Central memory CD8-positive, alpha-beta T cell (primary cell): ENCODE measurements at places on chromosomes 4 and X.
A peak's percentile ranks its signal among the peaks of the same experiment; 100 is the strongest.

DNA sequence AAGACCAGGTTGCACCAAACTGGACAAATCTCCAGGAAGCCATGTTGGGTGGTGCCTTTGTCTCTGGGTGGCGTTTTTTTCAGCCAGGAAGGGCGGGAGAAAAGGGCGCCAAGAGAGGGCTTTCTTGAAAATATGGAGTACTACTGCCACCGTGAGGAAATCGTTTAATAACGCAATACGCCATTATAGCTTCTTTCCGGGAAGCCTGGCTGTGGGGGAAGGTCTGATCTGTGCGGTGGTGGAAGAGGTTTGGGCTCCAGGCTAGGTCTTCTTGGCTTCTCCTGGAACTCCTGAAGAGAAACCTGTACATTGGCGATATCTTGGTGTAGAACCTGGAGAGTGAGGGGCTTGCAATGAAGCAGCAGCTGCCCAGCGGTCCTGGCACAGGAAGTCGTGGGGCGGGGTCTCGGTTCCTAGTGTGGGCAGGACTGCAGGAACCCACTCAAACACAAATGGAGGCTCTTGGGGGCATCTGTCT is 202.7 kb downstream of the OR13H1 start:
- peaks cover 1% of the 10 kb centered on the region for H3K36me3 ChIP-seq
- no peaks in the 10 kb centered on the region for H3K27me3 ChIP-seq
- H3K27ac ChIP-seq: no peak overlapping the region
- no peak overlapping the region for H3K4me3 ChIP-seq

DNA sequence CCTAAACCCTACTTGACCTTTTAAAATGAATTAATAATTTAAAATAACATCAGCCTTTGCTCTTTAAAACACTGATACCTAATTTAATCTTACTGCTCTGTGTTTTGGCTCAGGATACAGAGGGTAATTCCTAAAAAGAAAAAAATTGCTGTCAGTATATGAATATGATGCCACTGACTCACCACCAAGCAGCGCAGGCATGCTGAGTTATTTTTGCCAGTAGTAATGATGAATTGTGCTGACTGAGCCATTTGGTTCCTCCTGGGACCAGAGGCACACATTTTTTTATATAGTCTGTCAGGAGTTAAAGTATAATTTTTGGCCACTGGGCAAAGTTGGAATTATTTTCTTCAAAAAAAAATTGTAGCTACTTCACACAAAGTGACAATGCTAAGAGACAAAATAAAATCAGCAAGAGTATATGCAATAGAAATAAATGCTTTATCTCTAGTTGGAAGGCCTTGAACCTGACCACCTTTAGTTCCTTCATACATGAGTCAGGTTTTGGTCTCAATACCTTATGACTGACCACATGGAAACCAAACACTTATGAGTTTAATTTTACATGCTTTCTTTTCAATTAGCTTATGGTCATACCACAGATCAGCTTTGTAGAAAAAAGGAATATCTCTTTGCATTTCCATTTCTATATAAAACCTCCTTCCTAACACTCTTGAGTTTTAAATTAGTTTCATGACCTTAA is 115.1 kb downstream of the PPP3CA start:
- peaks cover 41% of the 10 kb centered on the region for H3K4me1 ChIP-seq
- no peak for DNase-seq
- H3K4me3 ChIP-seq: no peak overlapping the region
- H3K27ac ChIP-seq: peak overlapping the region; percentile 75
- H3K36me3 ChIP-seq: no peaks in the 10 kb centered on the region

- H3K4me1 ChIP-seq: no peaks in the 10 kb centered on the region
- peaks cover 12% of the 10 kb centered on the region for H3K27me3 ChIP-seq
- no peak overlapping the region for H3K4me3 ChIP-seq
- DNase-seq: no peak
- H3K27ac ChIP-seq: no peak overlapping the region
Measured at GRCh38 chr4:143025081-143025704, 159.5 kb upstream of the USP38 start.

DNA sequence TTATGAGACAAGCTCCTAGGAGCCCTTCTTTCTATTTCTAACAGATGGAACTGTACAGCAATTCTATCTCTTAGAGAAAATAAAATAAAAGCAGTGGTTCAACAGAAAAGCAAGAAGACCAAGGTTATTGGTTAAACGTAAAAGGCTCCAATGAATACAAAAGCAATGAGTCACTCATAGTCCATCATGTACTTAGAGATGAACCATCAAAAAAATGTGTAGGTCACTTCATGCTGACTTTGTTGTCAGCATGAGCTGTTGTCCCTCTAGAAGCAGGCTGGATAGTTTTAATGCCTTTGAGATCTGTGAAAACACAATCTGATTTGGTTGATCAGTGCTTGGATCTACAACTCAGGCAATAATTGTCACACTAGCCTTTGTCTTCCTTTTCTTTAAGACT is 378.6 kb upstream of the ANXA10 start:
- H3K4me3 ChIP-seq: no peak overlapping the region
- H3K27me3 ChIP-seq: no peaks in the 10 kb centered on the region
- DNase-seq: no peak
- no peaks in the 10 kb centered on the region for H3K4me1 ChIP-seq
- H3K27ac ChIP-seq: no peak overlapping the region

GRCh38 chr4:174764105-174764729 is 64.8 kb downstream of the GLRA3 start:
- H3K4me1 ChIP-seq: no peaks in the 10 kb centered on the region
- H3K27ac ChIP-seq: no peak overlapping the region
- no peaks in the 10 kb centered on the region for H3K27me3 ChIP-seq
- DNase-seq: no peak

DNA sequence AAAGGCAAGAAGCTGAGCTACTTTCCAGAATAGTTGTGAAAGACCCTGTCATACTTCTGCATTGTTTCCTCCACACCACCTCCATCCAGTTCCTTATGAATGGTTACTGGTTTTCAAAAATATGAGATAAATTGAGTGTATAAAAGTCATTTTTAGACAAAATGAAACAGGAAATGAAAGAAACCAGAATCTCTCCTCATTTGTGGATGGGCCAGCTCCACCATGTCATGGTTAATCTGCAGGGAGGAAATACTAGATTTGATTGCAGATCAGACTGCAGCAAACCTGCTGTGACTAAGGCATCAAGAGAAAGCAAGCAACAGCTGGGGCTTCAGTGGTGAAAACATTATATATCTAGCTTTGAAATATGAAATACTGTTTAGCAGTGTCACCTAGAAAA is 23.8 kb downstream of the F9 start:
- no peak overlapping the region for H3K4me3 ChIP-seq
- no peak for DNase-seq
- no peaks in the 10 kb centered on the region for H3K36me3 ChIP-seq
- no peak overlapping the region for H3K27ac ChIP-seq

DNA sequence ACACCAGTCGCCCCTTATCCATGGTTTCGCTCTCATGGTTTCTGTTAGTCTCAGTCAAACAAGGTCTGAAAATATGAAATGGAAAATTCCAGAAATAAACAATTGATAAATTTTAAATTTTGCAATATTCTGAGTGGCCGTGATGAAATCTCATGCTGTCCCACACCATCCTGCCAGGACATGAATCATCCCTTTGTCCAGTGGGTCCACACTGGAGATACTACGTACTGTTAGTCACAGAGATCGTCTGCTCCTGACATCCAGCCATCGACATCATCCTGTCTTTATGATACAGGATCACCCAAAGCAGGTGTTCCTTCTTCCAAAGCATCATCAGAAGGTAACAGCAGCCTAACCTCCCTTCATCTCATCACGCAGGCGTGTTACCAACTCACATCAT is 76.5 kb upstream of the MSX1 start:
- no peak overlapping the region for H3K4me3 ChIP-seq
- H3K27ac ChIP-seq: no peak overlapping the region
- H3K27me3 ChIP-seq: peaks cover 34% of the 10 kb centered on the region

DNA sequence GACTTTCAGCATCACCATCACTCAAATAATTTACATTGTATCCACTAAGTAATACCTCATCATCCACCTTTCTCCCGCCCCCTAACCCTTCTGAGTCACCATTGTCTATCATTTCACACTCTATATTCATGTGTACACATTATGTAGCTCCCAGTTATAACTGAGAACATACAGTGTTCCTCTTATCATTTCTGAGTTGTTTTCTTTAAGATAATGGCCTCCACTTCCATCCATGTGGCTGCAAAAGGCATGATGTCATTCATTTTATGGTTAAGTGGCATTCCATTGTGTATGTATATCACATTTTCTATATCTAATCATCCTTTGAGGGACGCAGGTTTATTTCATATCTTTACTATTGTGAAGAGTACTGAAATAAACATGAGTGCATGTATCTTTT is 14.6 kb upstream of the NDST4 start:
- DNase-seq: no peak
- H3K36me3 ChIP-seq: no peaks in the 10 kb centered on the region
- H3K27me3 ChIP-seq: no peaks in the 10 kb centered on the region
- H3K27ac ChIP-seq: no peak overlapping the region
- no peaks in the 10 kb centered on the region for H3K4me1 ChIP-seq
- no peak overlapping the region for H3K4me3 ChIP-seq

DNA sequence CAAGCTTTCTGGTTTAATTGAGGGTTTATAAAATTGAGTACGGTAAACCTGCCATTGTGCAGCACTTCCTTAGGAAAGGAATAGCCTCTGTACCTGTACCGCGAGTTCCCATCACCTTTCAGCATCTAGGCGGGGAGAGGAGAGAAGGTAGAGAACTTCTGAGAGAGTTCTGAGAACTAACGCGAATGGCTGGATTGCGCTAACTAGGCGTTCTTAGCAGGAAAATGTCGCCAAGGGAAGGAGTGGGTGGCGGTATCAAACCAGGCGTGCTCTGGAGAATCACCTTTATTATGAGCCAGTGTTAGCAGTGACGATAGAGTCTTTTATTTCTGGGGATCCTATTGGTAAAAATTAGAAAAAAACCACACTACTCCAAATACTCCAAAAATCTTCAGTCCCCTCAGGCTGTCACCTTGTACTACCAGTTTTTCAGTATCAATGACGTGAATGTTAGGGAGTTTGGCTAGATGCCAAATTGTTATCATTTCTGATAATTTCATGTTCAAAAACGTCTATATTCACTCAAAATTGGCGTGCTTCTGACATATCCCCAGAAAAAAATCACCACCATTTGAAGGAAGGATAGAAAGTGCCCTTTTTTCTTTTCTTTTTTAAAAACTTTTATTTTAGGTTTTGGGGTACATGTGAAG is 1.4 kb downstream of the UGT8 start:
- H3K27me3 ChIP-seq: peaks cover 39% of the 10 kb centered on the region
- H3K4me3 ChIP-seq: peak overlapping the region; percentile 72
- H3K4me1 ChIP-seq: peaks cover 11% of the 10 kb centered on the region
- H3K27ac ChIP-seq: no peak overlapping the region
- peaks cover 1% of the 10 kb centered on the region for H3K36me3 ChIP-seq

DNA sequence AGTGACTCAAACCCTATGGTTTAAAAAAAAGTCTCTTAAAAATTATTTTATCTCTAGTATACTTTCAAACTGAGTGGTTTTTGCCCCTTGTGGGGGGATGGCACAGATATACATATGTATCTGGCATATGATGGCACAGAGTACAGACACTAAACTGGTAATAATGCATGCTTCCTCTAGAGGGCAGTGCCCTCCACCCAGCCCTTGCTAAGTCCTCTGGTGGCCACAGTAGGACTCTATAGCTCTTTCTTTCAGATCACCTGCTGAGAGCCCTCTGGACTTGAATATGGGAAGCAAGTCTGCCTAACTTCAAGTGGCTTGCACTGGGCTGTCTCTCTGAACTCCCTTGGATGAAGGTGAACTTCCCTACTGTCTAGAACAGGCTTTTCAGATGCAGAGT is 66.3 kb downstream of the TSPAN7 start:
- H3K4me3 ChIP-seq: no peak overlapping the region
- H3K27me3 ChIP-seq: peaks cover 17% of the 10 kb centered on the region
- H3K4me1 ChIP-seq: no peaks in the 10 kb centered on the region
- no peak overlapping the region for H3K27ac ChIP-seq
- H3K36me3 ChIP-seq: no peaks in the 10 kb centered on the region
- DNase-seq: no peak

GRCh38 chrX:39654952-39655351 is 442.8 kb downstream of the BCOR start:
- no peak overlapping the region for H3K27ac ChIP-seq
- H3K4me3 ChIP-seq: no peak overlapping the region
- peaks cover 30% of the 10 kb centered on the region for H3K27me3 ChIP-seq
- no peaks in the 10 kb centered on the region for H3K36me3 ChIP-seq
- H3K4me1 ChIP-seq: no peaks in the 10 kb centered on the region
- no peak for DNase-seq

DNA sequence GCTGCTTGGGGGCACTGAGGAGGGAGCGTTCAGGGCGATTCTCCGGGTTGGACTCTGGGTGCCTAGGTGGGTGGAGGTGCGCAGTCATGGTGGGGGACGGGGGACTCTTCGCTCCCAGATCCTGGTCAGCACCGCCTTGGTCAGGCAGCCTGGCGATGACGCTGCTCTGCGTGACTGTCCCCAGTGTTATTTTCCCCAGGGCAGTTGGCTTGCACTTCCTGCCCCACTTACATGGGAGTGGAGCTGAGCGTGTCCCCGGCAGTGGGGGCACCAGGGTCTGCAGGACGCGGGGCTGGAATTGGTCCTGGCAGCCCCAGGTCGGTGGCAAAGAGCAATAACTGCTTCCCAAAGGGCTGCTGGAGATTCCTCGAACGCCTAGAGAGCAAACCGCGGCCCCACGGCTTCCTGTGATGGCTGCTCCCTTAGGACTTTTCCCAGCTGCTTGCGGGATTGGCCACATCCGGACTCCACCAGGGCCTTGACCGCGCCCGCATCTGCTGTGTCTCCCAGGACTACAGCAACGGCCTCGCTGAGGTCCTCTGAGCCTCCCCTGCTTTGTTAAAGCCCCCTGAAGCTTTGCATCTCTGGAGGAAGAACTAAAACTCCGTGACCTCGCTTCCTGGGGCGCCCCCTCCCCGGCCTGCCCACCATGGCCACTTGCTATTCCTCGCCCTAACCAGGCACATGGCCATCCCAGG is 35.3 kb upstream of the GPR78 start:
- H3K27ac ChIP-seq: no peak overlapping the region
- H3K4me3 ChIP-seq: no peak overlapping the region
- H3K27me3 ChIP-seq: peaks cover 36% of the 10 kb centered on the region

GRCh38 chr4:55903577-55903976 is 45.2 kb upstream of the CEP135 start:
- H3K36me3 ChIP-seq: peaks cover 20% of the 10 kb centered on the region
- peaks cover 14% of the 10 kb centered on the region for H3K4me1 ChIP-seq
- no peaks in the 10 kb centered on the region for H3K27me3 ChIP-seq
- DNase-seq: no peak

DNA sequence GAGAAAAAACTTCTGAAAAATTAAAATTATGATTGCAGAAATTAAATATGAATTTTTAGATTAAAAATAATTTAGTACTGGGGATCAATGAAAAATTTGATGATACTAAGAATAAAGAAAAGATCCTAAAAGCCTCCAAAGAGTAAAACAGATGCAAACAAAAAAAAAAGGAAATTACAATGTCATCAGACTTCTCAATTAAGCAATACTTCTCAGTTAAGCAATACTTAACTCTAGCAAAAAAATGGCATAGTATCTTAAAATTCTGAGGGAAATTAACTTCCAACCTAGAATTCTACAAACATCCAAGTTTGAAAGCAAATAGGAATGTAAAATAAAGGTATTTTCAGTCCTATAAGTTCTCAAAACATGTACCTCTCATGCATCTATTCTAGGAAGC is 141.2 kb upstream of the INTU start:
- H3K4me3 ChIP-seq: no peak overlapping the region
- no peaks in the 10 kb centered on the region for H3K36me3 ChIP-seq
- no peak for DNase-seq
- no peaks in the 10 kb centered on the region for H3K27me3 ChIP-seq
- H3K4me1 ChIP-seq: no peaks in the 10 kb centered on the region
- H3K27ac ChIP-seq: no peak overlapping the region

- no peak overlapping the region for H3K4me3 ChIP-seq
- H3K27ac ChIP-seq: no peak overlapping the region
- DNase-seq: no peak
- H3K27me3 ChIP-seq: no peaks in the 10 kb centered on the region
- peaks cover 2% of the 10 kb centered on the region for H3K36me3 ChIP-seq
Measured at GRCh38 chr4:4446434-4446833, 59.5 kb downstream of the NSG1 start.
